T-helper 17 cell (primary cell): ENCODE measurements at places on chromosomes 13 and 19. TPM values are rescaled to one million over a fixed set of nuclear protein-coding genes. Genes with fewer than 3 reads are reported as not detected.
A peak's percentile ranks its signal among the peaks of the same experiment; 100 is the strongest.

GRCh38 chr19:53549340-53549739 is 11.4 kb downstream of the ZNF331 start:
- no peak for DNase-seq

DNA sequence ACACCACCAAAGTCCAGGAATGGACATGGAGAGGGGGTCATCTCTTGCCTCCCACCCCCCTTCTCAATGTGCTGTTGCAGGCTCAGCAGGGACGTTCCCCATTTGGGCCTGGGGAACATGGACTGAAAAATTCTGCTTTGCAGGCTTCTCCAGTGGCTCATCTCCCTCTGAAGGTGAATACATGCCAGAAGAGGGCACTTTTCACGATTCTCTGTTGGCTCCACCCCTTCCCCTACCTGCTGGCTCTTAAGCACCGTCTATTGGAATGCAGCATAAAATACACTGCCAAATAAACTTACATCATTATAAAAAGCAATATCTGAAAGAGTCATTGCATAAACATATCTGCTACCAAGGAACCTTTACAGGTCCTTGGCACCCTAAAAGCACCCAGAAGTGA is 35.7 kb downstream of the NHLRC3 start:
- no peak for DNase-seq

- DNase-seq, result no peak
Measured at GRCh38 chr13:71798707-71799106, 68.3 kb downstream of the DACH1 start.

DNA sequence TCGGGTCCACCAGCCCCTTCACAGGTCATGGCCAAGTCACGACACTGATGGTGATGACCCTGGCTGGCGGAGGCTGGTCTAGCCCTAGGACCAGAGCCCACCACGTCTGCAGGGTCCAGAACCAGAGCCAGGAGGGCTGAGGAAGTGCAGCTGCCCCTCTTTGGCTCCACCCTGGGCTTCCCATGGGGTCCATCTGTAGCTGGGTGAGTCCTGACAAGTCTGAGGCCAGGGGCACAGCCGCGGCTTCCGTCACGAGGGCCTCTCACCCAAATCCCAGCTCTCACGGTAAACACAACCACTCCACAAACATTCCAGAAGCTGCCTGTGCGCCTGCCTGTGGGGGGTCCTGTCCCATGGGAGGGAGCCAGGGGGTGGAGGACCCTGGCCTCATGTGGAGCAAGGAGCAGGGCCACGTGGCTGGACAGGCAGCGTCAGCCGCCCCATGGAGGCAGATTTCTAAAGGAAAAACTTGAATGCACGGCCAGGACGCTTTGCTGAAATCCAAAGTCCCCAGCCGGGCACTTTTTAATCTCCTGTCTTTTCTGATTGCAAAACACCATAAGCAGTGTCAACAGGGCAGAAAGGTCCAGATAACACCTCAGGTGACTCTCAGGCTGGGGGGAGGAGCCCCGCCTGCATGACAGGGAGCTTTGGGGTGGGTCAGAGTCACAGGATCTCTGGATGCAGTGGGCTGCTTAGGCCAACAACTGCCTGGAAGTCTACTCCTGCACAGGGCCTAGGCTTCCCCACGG is 29.9 kb downstream of the CEBPG start:
- peak; percentile 8 for DNase-seq

DNA sequence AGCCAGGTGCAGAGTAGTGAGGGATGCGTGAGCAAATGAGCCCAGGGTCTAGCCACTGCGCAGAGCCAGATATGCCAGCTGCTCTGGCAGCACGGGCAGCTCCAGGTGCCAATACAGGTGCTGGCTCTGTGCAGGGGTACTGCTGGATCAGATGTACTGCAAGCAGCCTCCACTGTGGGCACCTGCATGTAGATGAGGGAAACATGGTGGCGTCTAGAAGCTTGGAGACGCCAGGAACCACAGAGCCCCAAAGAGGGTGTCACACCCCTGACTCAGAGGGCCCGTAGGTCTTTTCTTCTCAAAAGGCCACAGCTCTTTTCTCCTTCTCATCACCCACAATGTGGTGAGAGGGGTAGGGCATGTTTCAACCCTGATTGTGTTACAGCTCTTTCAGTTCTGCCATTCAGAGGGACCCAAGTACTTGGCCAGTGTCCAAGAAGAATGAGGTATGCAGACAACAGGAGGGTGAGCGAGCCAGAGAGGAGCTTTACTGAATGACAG is 244.4 kb upstream of the SLITRK1 start:
- no peak for DNase-seq

- peak; percentile 7 for DNase-seq
Measured at GRCh38 chr19:33392341-33393285, 19.1 kb downstream of the CEBPG start.

GRCh38 chr13:89755729-89756492 is 1591.6 kb upstream of the MIR17HG start:
- no peak for DNase-seq

GRCh38 chr13:29530901-29531300 is 64.6 kb downstream of the SLC7A1 start:
- DNase-seq, result no peak

GRCh38 chr19:52691215-52691610 is 43.6 kb downstream of the ZNF611 start:
- no peak for DNase-seq

DNA sequence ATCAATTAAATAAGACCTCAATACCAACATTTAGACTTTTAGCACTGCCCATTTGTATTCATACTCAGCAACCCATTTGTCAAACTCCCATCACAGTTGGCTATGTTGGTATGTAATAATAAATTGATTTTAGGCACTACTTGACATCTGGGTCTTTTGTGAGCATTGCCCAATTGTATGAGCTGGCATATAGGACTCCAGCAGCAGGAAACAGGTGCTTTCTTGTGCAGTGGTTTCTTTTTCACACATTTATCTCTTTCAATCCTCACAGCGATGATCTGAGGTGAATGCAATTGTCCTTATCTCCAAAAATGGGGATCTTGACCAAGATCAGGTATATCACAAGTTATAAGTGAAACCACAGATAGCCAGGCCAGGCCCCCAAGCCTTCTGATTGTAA is 96.9 kb upstream of the OXGR1 start:
- no peak for DNase-seq

- DNase-seq, result no peak
Measured at GRCh38 chr19:51198641-51199040, 26.2 kb upstream of the CD33 start.

GRCh38 chr13:20435616-20436368 is 89.9 kb downstream of the CRYL1 start:
- no peak for DNase-seq

DNA sequence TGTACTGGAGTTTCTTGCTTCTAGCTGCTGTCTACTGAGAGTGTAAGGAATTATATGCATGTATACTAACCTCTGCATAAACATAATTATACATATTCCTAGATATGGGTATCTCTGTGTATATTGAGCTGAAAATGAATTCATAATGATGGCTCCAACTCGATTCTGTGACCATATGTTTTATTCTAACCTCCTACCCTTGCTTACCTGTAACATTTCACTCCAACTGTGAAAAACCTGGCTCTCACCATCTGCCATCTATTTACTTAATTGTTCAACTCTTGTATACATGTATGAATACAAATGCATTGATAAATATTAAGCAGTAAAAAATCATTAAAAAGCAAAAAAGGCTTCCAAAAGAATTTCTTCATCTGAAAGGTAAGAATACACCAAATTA is 1729.5 kb upstream of the SPRY2 start:
- no peak for DNase-seq

Gene APLP1
- not detected for total RNA-seq

Gene PSENEN
- 21.2 TPM for total RNA-seq

Gene CNFN
- total RNA-seq, result not detected

Gene PCDH9
- total RNA-seq, result 0.67 TPM
